D341Med (cell line): ENCODE measurements at places on chromosomes 3 and 15.

DNA sequence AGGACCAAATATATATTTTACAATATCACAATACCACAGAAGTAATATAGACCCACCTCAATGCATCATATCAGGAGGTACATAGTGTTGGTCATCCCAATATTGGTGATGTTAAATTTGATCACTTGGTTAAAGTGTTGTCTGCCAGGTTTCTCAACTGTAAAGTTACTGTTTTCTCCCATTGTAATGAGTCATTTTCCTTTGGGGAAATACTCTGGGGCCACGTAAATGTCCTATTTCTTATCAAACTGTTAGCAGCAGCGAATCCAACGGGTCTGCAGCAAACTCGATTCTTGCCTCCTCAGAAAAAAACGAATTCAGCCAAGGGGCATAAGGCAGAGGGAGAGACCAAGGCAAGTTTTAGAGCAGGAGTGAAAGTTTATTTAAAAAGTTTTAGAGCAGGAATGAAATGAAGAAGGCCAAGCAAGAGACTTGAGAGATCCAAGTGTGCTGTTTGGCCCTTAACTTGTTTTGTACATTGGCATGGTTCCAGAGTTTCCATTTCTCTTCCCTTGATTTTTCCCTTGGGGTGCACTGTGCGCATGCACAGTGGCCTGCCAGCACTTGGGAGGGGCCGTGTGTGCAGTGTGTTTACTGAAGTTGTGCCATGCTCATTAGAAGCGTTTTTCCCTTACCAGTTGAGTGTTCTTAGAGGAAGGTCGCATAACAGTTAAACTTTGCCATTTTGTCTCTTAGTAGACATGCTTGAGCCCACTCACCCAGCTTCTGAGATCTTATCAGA lies 512.5 kb downstream of the AGBL1 start:
- no peak for DNase-seq

- no peak for DNase-seq
Observed at GRCh38 chr3:106347350-106347749, 478.5 kb upstream of the CBLB start.

DNA sequence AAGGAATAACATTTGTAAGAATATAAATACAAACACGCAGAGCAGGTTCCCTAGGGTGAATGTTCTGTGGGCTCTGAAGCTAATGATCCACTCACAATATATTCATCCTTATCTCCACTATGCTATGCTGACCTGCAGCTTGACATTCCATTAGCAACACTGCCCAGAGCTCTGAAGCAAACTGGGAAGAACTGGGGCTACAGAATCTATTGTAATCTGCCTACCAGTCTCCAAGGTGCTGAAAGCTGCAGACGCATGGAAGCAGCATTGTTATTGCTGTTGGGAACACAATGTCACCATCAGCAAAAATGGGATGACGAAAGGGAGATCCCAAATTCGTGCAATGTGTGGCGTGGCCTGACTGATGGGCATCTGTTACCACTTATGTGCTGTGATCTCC lies 316.7 kb upstream of the RORA start:
- DNase-seq: no peak

DNA sequence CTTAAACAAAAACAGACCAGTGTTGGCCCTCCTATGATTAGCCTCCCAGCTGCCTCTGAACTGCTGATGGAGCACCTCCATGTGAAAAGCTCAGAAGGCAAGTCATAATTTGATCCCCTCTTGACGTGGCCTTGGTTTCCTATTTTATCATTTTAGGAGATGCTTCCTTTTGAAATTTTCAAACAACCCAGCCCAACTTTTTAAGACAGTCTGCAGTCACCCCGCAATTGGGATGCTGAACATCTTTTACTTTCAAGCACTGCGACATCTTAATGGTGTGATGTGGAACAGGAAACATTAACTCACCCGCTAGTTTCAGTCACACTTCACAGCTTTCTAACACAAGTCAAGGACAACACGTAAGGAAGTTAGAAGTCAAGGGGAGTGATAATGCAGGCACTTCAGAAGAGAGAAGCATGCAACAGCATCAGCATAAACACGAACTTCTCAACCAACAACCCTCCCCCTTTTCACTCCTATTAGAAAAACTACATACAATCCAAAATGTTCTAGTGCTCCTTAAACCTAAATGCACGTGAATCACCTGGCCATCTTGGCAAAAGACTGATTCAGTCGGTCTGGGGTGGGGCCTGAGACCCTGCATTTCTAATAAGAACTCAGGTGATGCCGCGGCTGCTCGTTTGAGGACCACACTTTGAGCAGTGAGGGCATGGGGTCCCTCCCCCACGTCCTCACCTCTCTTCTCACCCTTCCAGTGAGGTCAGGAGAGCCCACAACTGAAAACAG lies 161.5 kb downstream of the FOXP1 start:
- no peak for DNase-seq

DNA sequence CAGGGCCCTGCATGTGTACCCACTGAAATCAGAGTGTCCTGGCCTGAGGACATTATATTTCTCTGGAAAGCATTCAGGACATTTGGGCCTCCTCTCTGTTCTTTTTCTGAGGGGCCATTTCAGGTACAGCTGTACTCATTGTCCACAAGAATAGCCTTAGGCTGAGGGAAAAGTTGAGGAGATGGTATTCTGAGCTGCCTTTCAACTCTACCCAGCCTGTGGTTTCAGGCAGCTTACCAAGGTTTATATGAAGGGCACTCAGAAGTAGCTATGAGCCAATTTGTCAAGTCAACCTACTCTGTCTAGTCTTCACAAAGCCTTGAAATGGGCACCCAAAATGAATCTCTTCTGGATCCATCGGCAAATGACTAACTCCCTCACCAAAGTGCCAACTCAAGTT lies 9.4 kb downstream of the ATP13A4 start:
- no peak for DNase-seq

GRCh38 chr3:35602395-35602936 lies 36.9 kb upstream of the ARPP21 start:
- no peak for DNase-seq

DNA sequence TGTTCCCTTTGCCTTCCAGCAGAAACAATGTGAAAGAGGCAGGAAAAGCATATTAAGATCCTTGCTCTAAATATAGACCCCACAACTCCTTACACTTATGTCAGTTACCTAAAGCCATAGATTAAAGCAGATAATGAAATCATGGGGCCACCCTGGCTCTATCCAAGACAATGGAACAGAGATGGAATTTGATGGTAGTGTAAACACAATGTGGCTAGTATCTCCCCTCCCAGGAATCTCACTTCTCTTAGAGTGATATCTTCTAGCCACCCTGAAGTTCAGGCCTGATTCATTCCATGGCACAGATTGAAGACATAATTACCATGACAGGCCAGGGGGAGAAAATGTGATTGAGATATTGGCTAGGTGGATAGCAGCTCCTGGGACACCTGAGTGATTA lies 32.6 kb downstream of the GALNT15 start:
- no peak for DNase-seq

- DNase-seq: no peak
Observed at GRCh38 chr3:125160606-125161371, 51.8 kb downstream of the SLC12A8 start.

DNA sequence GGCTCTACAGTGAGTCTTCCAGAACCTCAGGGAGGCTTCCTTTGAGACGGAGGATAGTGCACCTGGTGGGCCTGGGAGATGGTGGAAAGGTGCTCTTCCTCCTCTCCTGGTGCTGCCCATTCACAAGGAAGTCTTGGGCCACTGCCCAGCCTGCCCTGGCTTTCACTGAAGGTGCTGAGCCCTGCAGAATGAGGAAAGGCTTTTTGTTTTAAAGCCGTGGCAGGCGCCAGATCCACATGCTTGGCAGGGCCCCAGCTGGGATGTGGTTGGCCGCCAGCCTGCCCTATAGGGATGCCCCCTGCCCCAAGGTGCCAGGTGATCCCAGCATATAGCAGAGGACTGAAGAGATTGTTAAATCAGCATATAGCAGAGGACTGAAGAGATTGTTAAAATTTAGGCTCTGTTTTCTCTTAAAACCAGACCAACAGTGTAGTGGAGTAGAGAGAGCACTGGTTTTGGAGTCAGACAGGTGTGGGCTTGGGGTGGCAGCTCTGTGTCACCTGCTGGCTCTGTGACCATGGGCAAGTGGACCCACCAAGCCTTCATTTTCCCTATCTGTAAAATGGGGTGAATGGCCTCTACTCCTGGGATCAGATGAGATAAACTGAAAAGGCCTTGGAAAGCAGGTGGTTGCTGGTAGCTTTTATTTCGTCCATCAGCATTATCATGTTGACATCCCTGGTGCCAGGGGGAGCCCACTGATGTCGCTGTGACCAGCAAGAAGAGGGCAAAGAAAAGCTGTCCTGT lies 53.3 kb downstream of the SLC6A6 start:
- DNase-seq: no peak
